ENCODE measurements at places on chromosomes 16 and 17.

GRCh38 chr17:17258998-17259397 is 22.0 kb upstream of the FLCN start:
- no peak for DNase-seq

GRCh38 chr16:68022278-68022727 is 729 bp downstream of the DDX28 start:
- no peak for DNase-seq

GRCh38 chr17:82838386-82839063 is 1.3 kb downstream of the ZNF750 start:
- DNase-seq: no peak

GRCh38 chr17:7167832-7168231 is 11.3 kb downstream of the ASGR1 start:
- DNase-seq: no peak

DNA sequence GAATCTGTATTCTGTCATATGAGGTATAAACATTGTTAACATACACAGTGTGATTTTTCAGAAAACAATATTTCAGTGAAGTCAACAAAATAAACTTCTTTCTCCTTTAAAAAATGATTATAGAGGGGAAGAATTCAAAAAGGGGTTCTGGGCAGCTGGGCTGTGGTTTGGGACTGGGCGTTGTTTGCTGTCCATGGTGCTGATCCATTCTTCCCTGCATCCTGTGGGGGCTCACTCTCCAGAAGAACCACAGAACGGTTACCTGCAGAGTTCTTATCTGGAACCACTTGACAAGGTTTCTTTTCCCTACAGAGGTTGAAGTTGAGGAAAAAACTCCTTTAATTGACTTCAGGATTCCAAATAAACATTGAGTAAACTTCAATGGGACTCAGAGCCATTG is 1091.0 kb downstream of the CDH8 start:
- DNase-seq: no peak

- DNase-seq: no peak
These were observed 62.0 kb downstream of the ENGASE start for GRCh38 chr17:79136596-79136995.

- no peak for DNase-seq
These were observed 41.2 kb downstream of the PRKCA start for GRCh38 chr17:66343531-66344078.
